ENCODE measurements at places on chromosomes 1 and 21.

GRCh38 chr21:28734522-28735175 lies 258.0 kb downstream of the LTN1 start:
- H3K27ac ChIP-seq: no peak overlapping the region
- H3K4me1 ChIP-seq: no peaks in the 10 kb centered on the region
- DNase-seq: no peak
- H3K36me3 ChIP-seq: no peaks in the 10 kb centered on the region

GRCh38 chr1:58405660-58406059 lies 140.9 kb downstream of the OMA1 start:
- H3K4me3 ChIP-seq: no peak overlapping the region
- H3K36me3 ChIP-seq: no peaks in the 10 kb centered on the region
- no peaks in the 10 kb centered on the region for H3K27me3 ChIP-seq

- H3K27me3 ChIP-seq: no peaks in the 10 kb centered on the region
- no peaks in the 10 kb centered on the region for H3K36me3 ChIP-seq
- H3K27ac ChIP-seq: no peak overlapping the region
- peak; percentile 64 for DNase-seq
- H3K4me1 ChIP-seq: no peaks in the 10 kb centered on the region
Measured at GRCh38 chr21:18384771-18385170, 18.8 kb downstream of the TMPRSS15 start.

GRCh38 chr1:31423418-31423947 lies 10.5 kb downstream of the SERINC2 start:
- peak overlapping the region; percentile 76 for H3K27ac ChIP-seq
- peaks cover 43% of the 10 kb centered on the region for H3K4me1 ChIP-seq
- DNase-seq: peak; percentile 92
- no peaks in the 10 kb centered on the region for H3K36me3 ChIP-seq
- H3K27me3 ChIP-seq: no peaks in the 10 kb centered on the region

DNA sequence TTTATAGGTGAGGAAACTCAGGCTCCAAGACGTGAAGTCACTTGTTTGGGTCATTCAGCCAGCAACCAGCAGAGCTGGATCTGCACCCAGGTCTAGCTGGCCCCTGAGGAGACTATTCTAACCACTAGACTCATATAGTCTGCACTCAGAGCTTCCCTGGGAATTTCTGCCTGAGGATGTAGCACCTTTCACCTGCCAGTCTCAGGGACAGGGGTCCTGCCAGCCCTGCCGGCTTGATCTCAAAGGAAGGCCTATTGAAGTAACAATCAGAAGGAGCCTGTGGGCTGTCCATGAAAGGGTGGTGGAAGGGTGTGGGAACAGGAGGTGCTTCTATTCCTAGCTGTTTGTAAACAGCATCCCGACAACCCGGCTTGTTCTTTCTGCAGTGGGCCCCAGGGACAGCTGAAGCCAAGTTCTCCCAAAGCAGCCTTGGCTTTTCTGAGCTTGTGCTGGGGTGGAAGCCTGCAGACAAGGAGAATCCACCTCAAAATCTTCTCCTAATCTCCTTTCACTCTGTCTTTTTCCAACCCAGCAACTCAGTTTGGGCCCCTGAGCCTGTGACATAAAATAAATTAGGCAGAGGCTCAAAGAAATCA lies 7.8 kb downstream of the LMOD1 start:
- H3K36me3 ChIP-seq: no peaks in the 10 kb centered on the region
- no peak overlapping the region for H3K4me3 ChIP-seq
- no peaks in the 10 kb centered on the region for H3K27me3 ChIP-seq
- no peak overlapping the region for H3K27ac ChIP-seq

- no peak overlapping the region for H3K4me3 ChIP-seq
- H3K4me1 ChIP-seq: peaks cover 9% of the 10 kb centered on the region
- no peak overlapping the region for H3K27ac ChIP-seq
- no peaks in the 10 kb centered on the region for H3K27me3 ChIP-seq
- H3K36me3 ChIP-seq: no peaks in the 10 kb centered on the region
Measured at GRCh38 chr1:185926588-185926987, 192.4 kb downstream of the HMCN1 start.

DNA sequence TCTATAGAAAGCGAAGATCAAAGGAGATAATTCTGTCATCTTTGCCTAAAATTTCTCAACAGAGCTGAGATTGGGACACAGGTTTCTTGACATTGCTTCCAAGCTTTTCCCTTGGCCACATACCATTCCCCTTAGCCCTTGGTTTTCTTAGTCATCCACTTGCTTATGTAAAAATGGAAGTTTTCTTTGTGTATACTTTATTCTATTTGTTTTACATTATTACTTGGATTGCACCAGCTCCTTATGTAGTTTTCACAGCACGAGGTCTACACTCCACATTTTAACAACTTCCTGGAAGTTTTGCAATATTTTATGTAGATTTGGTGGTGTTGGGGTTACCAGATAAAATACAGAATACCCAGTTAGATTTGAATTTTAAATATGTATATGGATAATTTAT lies 129.8 kb downstream of the PLA2G4A start:
- H3K27ac ChIP-seq: no peak overlapping the region
- no peak overlapping the region for H3K4me3 ChIP-seq
- DNase-seq: no peak
- no peaks in the 10 kb centered on the region for H3K36me3 ChIP-seq

DNA sequence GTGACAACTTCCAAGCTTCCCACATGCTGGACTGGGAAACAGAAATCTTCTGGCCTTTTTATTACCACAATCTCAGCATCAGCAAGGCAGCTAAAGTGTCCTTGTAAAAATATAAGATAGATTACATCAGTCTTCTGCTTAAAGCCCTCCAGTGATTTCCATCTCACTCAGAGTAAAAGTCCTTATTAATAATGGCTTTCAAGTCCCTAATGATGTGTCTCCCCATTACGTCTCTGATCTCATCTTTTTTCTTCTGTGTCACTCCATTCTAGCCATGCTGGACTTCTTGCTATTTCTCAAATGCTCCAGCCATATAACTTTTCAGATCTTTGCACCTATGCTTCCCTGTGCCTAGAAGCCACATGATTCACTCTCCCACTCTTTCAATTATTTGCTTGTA lies 22.1 kb downstream of the PAPPA2 start:
- H3K4me3 ChIP-seq: no peak overlapping the region
- no peaks in the 10 kb centered on the region for H3K27me3 ChIP-seq
- no peaks in the 10 kb centered on the region for H3K36me3 ChIP-seq
- no peak for DNase-seq
- H3K27ac ChIP-seq: no peak overlapping the region

- H3K4me3 ChIP-seq: no peak overlapping the region
- H3K27ac ChIP-seq: no peak overlapping the region
- H3K36me3 ChIP-seq: no peaks in the 10 kb centered on the region
- H3K4me1 ChIP-seq: no peaks in the 10 kb centered on the region
- no peak for DNase-seq
Measured at GRCh38 chr1:22163137-22163536, 20.2 kb upstream of the WNT4 start.

- no peaks in the 10 kb centered on the region for H3K36me3 ChIP-seq
- 0 out of 2 replicates have a peak overlapping the region, but pooled peaks have one; percentile 42 for H3K27ac ChIP-seq
- peaks cover 24% of the 10 kb centered on the region for H3K4me1 ChIP-seq
- no peaks in the 10 kb centered on the region for H3K27me3 ChIP-seq
- no peak overlapping the region for H3K4me3 ChIP-seq
Measured at GRCh38 chr1:54977533-54978297, 2.7 kb upstream of the TMEM61 start.

DNA sequence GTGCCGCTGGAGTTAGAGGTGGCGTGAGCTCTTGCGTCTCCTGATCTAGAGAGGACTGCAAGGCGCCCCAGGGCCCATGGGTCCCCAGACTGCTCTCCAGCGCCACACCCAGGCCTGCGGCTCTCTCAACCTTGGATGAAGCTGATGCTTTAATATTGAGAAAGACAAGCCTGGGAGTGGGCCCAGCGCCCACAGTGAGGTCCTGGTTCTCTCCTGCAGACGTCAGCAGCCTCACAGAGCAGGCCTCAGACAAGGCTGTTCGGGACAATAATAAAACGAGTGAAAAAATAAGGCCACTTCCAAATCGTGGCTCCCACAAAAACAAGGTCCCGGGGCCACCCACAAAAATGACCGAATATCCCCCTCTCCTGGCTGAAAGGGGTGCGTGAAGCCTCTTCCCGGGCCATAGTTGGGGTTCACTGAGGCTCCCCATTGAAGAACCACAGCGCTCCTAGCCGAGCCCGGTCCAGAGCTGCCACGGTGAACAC lies 6.0 kb upstream of the DNMT3L start:
- no peaks in the 10 kb centered on the region for H3K27me3 ChIP-seq
- no peak overlapping the region for H3K27ac ChIP-seq
- H3K36me3 ChIP-seq: no peaks in the 10 kb centered on the region
- peak; percentile 93 for DNase-seq
- no peak overlapping the region for H3K4me3 ChIP-seq
- H3K4me1 ChIP-seq: peaks cover 5% of the 10 kb centered on the region

DNA sequence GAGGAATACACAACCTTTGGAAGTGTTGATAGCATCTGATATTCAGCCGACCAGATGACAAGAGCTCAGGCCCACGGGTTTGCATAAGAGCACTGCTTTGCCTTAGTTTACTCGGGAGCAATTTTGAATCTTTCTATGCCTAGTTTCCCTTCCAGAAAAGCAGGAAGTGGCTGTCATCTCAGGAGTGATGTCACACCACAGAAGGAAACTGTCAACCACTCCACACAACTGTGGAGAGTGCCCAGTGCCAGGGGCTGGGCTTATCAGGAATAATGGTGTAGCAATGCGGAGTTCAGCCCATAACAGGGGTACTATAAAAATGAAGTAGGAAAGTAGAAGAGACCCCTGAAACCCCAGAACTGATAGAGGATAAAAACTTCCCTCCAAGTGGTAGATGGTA lies 28.4 kb downstream of the NTPCR start:
- H3K27ac ChIP-seq: peak overlapping the region; percentile 77
- H3K36me3 ChIP-seq: peaks cover 8% of the 10 kb centered on the region
- H3K27me3 ChIP-seq: no peaks in the 10 kb centered on the region
- DNase-seq: no peak
- peaks cover 19% of the 10 kb centered on the region for H3K4me1 ChIP-seq

- H3K27ac ChIP-seq: no peak overlapping the region
- peaks cover 6% of the 10 kb centered on the region for H3K4me1 ChIP-seq
Measured at GRCh38 chr21:45504021-45504515, 38.2 kb downstream of the SLC19A1 start.

- no peaks in the 10 kb centered on the region for H3K27me3 ChIP-seq
- no peak for DNase-seq
- no peaks in the 10 kb centered on the region for H3K36me3 ChIP-seq
- H3K4me3 ChIP-seq: no peak overlapping the region
- H3K4me1 ChIP-seq: no peaks in the 10 kb centered on the region
Measured at GRCh38 chr1:228175316-228176023, 9.9 kb downstream of the IBA57 start.

- no peaks in the 10 kb centered on the region for H3K4me1 ChIP-seq
- H3K27me3 ChIP-seq: no peaks in the 10 kb centered on the region
- no peak overlapping the region for H3K4me3 ChIP-seq
- H3K36me3 ChIP-seq: no peaks in the 10 kb centered on the region
- no peak for DNase-seq
- H3K27ac ChIP-seq: no peak overlapping the region
Measured at GRCh38 chr1:59013276-59013927, 229.6 kb upstream of the JUN start.

DNA sequence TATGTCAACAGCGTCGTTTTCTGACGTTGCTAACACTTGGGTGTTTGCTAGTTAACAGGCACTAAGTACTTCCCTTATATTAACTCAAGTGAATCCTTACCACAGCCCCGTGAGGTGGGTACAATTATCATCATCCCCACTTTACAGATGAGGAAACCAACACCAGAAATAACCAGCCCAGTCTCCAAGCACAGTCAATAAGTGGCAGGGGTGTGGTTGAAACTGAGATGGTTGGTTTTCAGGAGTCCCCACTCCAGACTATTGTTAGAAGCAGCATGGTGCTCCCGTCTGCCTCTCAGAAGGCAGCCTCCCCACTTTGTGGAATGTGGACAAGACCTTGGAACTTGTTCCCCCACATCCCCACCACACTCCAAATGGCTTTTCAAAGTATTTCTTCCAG lies 45.7 kb upstream of the ACOT11 start:
- no peaks in the 10 kb centered on the region for H3K36me3 ChIP-seq
- 0 out of 2 replicates have a peak, but pooled peaks cover 3% of the 10 kb centered on the region for H3K27me3 ChIP-seq
- no peak overlapping the region for H3K27ac ChIP-seq
- no peak overlapping the region for H3K4me3 ChIP-seq
- peak; percentile 28 for DNase-seq

DNA sequence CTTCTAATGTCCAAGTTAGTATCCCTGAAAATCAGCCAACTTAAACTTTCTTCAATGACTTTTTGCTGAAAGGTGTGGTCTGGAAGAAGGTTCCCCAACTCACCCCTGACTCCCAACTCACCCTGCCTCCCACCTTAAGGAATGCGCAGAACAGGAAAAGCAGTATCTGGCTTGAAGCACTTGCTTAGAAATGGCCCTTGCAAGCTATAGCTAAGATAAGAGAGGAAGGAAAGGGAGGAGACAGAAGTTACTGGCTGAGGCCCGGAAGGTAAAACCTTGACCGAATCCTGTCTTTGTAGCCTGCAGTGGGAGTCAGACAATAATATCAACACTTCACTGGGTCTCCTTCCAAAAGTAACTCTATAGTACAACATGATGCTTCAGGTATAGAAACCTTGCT lies 2.9 kb downstream of the CYYR1 start:
- no peak overlapping the region for H3K4me3 ChIP-seq
- H3K27me3 ChIP-seq: no peaks in the 10 kb centered on the region
- no peaks in the 10 kb centered on the region for H3K4me1 ChIP-seq
- DNase-seq: no peak
- H3K27ac ChIP-seq: no peak overlapping the region

Measured in Karpas-422 (cell line).